ENCODE measurements at places on chromosomes 1 and 21. TPM values are rescaled to one million over a fixed set of nuclear protein-coding genes. Genes with fewer than 3 reads are reported as not detected.
A peak's percentile ranks its signal among the peaks of the same experiment; 100 is the strongest.

- DNase-seq = no peak
- peak overlapping the region; percentile 41 for H3K27ac ChIP-seq
- no peaks in the 10 kb centered on the region for H3K27me3 ChIP-seq
- H3K4me3 ChIP-seq = peak overlapping the region; percentile 55
- peaks cover 78% of the 10 kb centered on the region for H3K4me1 ChIP-seq
- H3K36me3 ChIP-seq = no peaks in the 10 kb centered on the region
Observed at GRCh38 chr1:20079661-20080305, 9.8 kb downstream of the PLA2G5 start.

DNA sequence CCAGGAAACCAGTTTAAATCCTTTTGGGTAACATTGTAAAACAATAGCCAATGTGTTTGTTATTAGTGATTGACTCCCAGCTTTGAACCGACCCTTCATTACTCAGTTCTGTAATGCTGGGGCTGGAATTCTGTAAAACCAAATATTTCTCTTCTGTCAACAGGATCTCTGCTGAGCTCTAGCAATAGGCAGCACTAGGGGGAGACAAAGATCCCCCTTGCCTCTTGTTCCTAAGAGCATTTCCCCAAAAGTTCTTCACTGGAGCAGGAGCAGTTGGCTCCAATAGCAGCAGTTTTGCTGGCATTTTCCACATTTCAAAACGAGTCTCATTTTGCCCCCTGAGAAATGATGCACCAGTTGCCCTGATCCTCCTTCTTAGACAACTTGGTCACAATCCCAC, 1671.1 kb downstream of the MRPL39 start:
- H3K27ac ChIP-seq = peak overlapping the region; percentile 46
- H3K36me3 ChIP-seq = no peaks in the 10 kb centered on the region
- peaks cover 19% of the 10 kb centered on the region for H3K4me1 ChIP-seq
- DNase-seq = no peak

DNA sequence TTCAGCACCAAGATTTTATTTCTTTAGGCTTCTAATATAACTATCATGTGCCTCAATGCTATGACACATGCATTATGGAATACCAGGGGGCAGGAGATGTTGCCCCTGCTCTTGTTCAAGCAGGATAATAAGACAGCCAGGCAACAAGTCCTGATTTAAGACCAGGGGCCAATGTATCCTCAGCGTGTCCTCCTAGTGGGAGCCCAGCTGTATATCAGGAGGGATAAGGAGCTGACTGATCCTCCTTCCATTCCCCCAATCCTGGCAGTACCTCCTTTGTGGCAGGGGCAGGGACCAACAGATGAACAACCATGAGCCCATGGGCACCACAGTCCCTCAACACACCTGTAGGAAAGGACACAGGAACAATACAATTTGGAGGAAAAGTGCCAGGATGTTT, 29.3 kb downstream of the SORT1 start:
- H3K4me3 ChIP-seq = no peak overlapping the region
- H3K27ac ChIP-seq = no peak overlapping the region
- peaks cover 2% of the 10 kb centered on the region for H3K4me1 ChIP-seq
- no peaks in the 10 kb centered on the region for H3K36me3 ChIP-seq

DNA sequence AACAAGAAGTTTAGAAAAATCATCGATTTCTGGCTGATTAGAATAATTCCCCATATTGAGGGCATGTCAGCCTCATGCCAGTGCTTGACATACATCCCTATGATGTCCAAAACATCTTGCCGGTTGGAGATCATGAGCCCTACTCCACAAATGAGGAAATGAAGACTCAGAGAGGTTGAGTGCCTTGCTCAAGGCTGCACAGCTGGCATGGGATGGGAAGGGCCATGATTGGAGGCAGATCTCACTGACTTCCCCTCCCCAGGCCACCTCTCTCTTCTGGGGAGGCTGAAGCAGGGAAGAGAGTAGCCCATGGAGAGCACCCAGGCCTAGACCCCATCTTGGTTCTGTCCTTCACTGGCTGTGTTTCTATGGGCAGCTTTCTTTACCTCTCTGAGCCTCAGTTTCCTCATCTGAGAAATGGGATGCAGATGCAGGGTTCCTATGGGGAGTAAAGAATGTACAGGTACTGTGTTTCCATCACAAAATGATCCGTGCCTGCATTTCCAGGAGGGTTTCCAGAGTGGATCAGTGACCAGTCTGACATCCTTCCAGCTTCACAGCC, 145.7 kb downstream of the SYF2 start:
- no peak for DNase-seq
- no peak overlapping the region for H3K27ac ChIP-seq
- H3K36me3 ChIP-seq = no peaks in the 10 kb centered on the region
- no peaks in the 10 kb centered on the region for H3K4me1 ChIP-seq
- no peaks in the 10 kb centered on the region for H3K27me3 ChIP-seq

- no peaks in the 10 kb centered on the region for H3K36me3 ChIP-seq
- H3K4me1 ChIP-seq = no peaks in the 10 kb centered on the region
- no peak overlapping the region for H3K27ac ChIP-seq
- DNase-seq = no peak
Observed at GRCh38 chr1:116429821-116430374, 56.9 kb downstream of the ATP1A1 start.

GRCh38 chr21:28943631-28944030, 49.0 kb downstream of the LTN1 start:
- H3K4me3 ChIP-seq = no peak overlapping the region
- no peak for DNase-seq
- no peaks in the 10 kb centered on the region for H3K4me1 ChIP-seq
- H3K27ac ChIP-seq = no peak overlapping the region
- peaks cover 70% of the 10 kb centered on the region for H3K36me3 ChIP-seq
- H3K27me3 ChIP-seq = no peaks in the 10 kb centered on the region

- DNase-seq = no peak
- H3K4me1 ChIP-seq = no peaks in the 10 kb centered on the region
- no peak overlapping the region for H3K27ac ChIP-seq
- no peak overlapping the region for H3K4me3 ChIP-seq
Observed at GRCh38 chr21:29725025-29725736, 214.6 kb downstream of the GRIK1 start.

DNA sequence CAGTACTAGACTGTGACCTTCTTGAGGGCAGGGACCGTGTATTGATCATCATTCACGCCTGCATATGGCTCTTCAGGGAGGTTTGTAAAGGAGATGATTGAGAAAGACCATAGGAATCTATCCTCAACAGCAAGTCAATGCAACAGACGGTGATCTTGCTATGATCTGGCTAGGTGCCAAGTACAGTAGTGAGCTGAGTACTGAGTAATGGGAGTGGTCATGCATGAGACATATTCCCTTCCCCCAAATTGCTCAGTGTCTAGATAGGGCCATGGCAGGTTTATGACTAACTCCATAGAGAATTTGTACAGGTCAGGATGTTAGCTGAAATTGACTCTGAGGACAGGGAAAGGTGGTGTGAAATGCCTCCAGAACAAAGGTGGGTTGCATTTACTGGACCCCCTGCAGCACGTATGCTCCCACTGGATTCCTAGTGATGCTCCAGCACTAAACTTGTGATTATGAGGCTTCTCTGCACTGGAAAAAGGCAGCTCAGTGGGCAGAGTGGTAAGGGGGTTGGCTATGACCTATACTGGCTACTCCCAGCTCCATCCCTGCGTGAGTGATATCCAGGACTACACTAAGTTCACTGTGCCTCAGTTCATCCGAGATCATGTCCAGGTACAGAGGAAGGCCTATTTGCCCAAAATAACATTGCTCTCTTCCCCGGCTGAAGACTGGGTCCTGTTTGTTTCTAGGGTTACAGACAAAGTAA, 37.2 kb downstream of the KCNJ6 start:
- no peaks in the 10 kb centered on the region for H3K4me1 ChIP-seq
- no peaks in the 10 kb centered on the region for H3K36me3 ChIP-seq
- no peak overlapping the region for H3K4me3 ChIP-seq
- no peak overlapping the region for H3K27ac ChIP-seq

GRCh38 chr1:159945483-159946241, at the start of gene IGSF9:
TSS of gene IGSF9 (minus strand) at chr1:159945613. CDS start at chr1:159943454, 2,159 bp downstream.
- H3K4me1 ChIP-seq = peaks cover 11% of the 10 kb centered on the region
- H3K36me3 ChIP-seq = no peaks in the 10 kb centered on the region
- peak; percentile 58 for DNase-seq
- H3K27me3 ChIP-seq = peaks cover 42% of the 10 kb centered on the region
- peak within 1 kb of the TSS; percentile 65 for H3K4me3 ChIP-seq

GRCh38 chr21:42406201-42406621, 2.5 kb downstream of the UBASH3A start:
- no peaks in the 10 kb centered on the region for H3K36me3 ChIP-seq
- peaks cover 4% of the 10 kb centered on the region for H3K27me3 ChIP-seq
- no peak overlapping the region for H3K27ac ChIP-seq
- no peak overlapping the region for H3K4me3 ChIP-seq
- no peak for DNase-seq

DNA sequence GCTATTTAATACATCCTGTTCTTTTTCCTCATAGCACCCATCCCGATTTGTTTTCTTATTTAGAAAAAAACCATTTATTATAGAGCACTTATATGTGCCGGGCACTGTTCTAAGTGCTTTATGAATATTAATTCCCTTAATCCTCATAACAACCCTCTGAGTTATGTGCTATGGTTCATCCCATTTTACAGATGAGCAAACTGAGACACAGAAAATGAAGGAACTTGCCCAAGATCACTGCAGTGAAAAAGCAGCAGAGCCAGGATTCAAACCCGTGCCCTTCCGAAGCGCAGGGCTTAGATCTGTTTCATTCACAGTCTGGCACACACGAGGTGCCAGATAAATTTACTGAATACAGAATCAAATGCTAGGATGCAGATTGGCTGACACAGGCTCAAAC, 85.1 kb upstream of the ZC3H12A start:
- no peak overlapping the region for H3K27ac ChIP-seq
- no peaks in the 10 kb centered on the region for H3K36me3 ChIP-seq
- H3K4me1 ChIP-seq = no peaks in the 10 kb centered on the region

The NBPF8 gene
- 18.3 TPM for total RNA-seq

The DNAJC28 gene
- total RNA-seq = 0.53 TPM

The HPCA gene
- total RNA-seq = not detected

The ADAMTS4 gene
- total RNA-seq = not detected

The GBP7 gene
- not detected for total RNA-seq

All from activated B cell treated with CpG ODN at 0.5 μM for 24 hours (primary cell).